ENCODE measurements at places on chromosomes 12 and 14. TPM values are rescaled to one million over a fixed set of nuclear protein-coding genes. Genes with fewer than 3 reads are reported as not detected.

PTCSC3 gene
- not detected for total RNA-seq

TMEM117 gene
- 23.0 TPM for total RNA-seq

CIDEB gene
- total RNA-seq = 11.0 TPM

KRT80 gene
- total RNA-seq = 0.22 TPM

SIVA1 gene
- 92.0 TPM for total RNA-seq

AKAP5 gene
- total RNA-seq = 0.33 TPM

ERBB3 gene
- 74.6 TPM for total RNA-seq

RTL1 gene
- not detected for total RNA-seq

ADAM21 gene
- 0.43 TPM for total RNA-seq

ESRRB gene
- under 0.01 TPM for total RNA-seq

RNASE1 gene
- 0.39 TPM for total RNA-seq

PRB2 gene
- not detected for total RNA-seq

PRKAB1 gene
- 25.9 TPM for total RNA-seq

C12orf60 gene
- total RNA-seq = 0.79 TPM

TNFRSF1A gene
- total RNA-seq = 151 TPM

TIGAR gene
- 3.5 TPM for total RNA-seq

SYT10 gene
- total RNA-seq = not detected

KERA gene
- total RNA-seq = not detected

IL22 gene
- not detected for total RNA-seq

ITGA7 gene
- 0.39 TPM for total RNA-seq

PPP4R4 gene
- total RNA-seq = 0.54 TPM

RABGGTA gene
- total RNA-seq = 51.1 TPM

CACNB3 gene
- 22.0 TPM for total RNA-seq

HCAR3 gene
- not detected for total RNA-seq

KRT79 gene
- total RNA-seq = not detected

BEGAIN gene
- 1.4 TPM for total RNA-seq

RFX4 gene
- total RNA-seq = not detected

ADAMTS20 gene
- total RNA-seq = not detected

All from placental epithelial cell (primary cell).